ENCODE measurements at places on chromosomes 7 and 10. TPM values are rescaled to one million over a fixed set of nuclear protein-coding genes. Genes with fewer than 3 reads are reported as not detected.

The C7orf33 gene
- not detected for total RNA-seq

GRCh38 chr10:61958805-61959204 lies 57.3 kb downstream of the ARID5B start:
- peak overlapping the region; percentile 85 for H3K27ac ChIP-seq
- peaks cover 88% of the 10 kb centered on the region for H3K4me1 ChIP-seq
- peaks cover 10% of the 10 kb centered on the region for H3K36me3 ChIP-seq
- DNase-seq = no peak
- H3K27me3 ChIP-seq = no peaks in the 10 kb centered on the region

DNA sequence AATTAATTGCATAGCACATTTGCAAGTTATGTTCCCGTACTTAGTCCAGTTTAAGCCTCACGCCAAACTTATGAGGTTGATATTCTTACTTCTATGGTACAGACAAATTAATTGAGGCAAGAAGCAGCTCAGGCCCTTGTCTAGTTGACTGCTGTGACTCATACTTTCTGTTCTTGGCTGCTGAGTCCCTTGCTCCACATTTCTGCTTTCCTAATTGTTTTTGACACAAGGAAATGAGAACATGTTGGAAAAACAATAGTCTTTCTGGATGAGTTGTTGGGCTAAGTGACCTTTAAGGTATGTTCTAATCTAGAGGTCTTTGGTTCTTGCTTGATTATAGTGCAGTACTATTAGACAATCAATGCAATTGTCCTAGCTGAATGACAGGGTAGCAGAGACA lies 331.8 kb downstream of the NRG3 start:
- no peaks in the 10 kb centered on the region for H3K27me3 ChIP-seq
- DNase-seq = no peak
- H3K36me3 ChIP-seq = no peaks in the 10 kb centered on the region

GRCh38 chr10:111516144-111516543 lies 439.3 kb downstream of the ADRA2A start:
- H3K4me1 ChIP-seq = no peaks in the 10 kb centered on the region
- no peak overlapping the region for H3K27ac ChIP-seq
- H3K4me3 ChIP-seq = no peak overlapping the region

DNA sequence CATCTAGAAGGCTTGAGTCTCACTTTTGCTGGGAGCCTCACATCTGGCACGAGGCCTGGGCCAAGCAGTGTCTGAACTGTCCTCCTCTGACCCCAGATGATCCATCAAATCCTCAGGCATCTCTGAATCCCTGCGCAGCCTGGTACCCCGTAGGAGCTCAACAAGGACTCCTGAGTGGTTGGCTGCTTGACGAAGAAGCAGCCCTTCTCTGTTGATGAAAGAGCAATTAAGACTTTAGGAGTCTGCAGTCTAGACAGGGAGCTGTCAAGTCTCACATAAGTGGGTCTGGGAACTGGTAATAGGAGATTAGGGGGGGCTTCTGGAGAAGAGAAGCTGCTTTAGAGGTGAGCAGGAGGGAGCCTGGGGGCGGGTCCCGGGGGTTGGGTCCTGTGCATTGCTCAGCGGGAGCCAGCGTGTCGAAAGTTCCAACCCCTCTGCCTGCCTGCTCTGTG lies 326.0 kb downstream of the RPS24 start:
- H3K4me1 ChIP-seq = peaks cover 26% of the 10 kb centered on the region
- no peaks in the 10 kb centered on the region for H3K27me3 ChIP-seq
- no peaks in the 10 kb centered on the region for H3K36me3 ChIP-seq
- no peak overlapping the region for H3K4me3 ChIP-seq
- DNase-seq = no peak

DNA sequence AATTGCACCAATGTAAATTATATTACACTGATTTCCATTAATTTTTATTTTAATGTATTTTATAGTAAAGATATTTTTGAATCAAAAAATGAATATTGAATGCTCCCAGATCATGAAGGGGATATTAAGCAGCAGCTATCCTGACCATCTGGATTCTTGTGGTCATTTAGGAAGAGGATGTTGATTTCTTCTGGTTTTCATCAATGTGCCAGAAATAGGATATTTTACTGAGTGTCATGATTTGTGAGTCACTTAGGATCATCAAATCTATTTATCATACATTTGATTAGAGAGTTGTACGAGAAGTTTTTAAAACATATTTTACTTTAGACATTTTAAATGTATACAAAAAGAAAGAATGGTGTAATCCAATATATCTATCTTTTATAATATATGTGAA lies 366.3 kb upstream of the CHRM2 start:
- H3K27me3 ChIP-seq = no peaks in the 10 kb centered on the region
- no peaks in the 10 kb centered on the region for H3K4me1 ChIP-seq
- no peak overlapping the region for H3K4me3 ChIP-seq
- no peak overlapping the region for H3K27ac ChIP-seq

DNA sequence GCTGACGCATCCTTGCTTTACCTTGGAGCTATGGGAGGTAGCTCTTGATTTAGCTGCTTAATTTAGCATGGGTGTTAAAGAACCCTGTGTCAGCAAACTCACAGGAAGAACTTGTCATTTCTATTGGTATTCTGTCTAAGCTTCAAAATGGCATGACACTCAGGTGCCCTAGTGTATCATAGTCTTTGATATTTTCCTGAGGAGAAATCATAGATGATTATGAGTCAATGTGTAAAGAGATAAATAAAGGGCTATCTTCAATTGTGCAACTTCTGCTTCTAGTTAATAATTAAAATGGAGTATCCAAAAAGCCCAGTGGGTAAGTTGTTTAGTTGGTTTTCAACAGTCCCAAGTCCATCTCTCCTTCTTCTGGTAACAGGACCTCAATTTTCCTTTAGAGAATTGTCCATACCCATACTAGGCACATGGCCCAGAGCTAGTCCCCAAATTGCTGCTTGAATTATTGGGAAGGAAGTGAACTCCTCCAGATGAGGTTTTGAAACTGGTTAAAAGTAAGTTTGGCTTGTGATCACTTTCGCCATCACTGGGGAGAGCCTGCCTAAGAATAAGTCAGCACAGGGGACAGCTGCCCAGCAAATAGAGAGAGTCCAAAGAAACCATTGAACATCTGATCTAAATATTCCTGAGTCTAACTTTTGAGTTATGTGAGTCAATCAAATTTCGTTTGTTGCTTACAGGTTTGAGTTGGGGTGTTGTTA lies 169.0 kb upstream of the PHYHIPL start:
- DNase-seq = no peak
- H3K36me3 ChIP-seq = no peaks in the 10 kb centered on the region

The PRRT4 gene
- 0.14 TPM for total RNA-seq

DNA sequence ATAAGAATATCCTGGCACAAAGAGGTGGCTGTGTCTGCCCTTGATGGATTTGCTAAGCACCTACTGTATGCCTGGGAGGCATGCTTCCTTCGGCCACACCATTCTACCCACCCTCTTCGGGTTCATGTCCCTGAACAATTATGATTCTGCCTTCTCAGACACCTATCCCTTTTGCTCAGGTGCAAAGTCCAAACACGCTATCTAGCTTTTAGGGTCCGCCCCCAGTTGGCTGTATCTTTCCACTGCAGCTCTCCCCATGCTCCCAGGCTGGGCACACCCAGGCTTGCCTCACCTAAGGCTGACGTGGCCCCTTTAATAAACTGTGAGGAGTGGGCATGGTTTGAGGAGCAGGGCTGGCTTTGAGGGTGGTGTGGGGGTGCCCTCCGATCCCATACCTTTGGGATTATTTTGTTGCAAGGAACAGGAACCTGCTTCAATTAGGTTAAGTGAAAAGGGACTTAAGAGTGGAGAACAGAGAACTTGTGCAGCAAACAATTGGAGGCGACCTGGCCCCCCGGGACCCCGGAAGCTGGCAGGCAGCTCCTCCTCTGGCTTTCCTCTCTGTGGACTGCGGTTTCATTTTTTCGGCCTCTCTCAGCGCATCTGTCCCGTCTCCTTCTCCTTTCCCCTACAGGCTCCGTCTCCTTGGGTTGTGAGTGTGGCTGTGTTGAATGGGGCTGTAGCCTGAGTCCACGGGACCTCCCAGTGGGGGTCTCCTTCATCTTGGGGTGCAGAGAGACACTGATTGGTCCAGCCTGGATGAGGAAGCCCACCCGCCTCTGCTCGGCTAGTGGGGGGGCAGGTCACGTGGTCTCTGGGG lies 3.8 kb downstream of the CLIP2 start:
- H3K4me1 ChIP-seq = peaks cover 12% of the 10 kb centered on the region
- H3K27me3 ChIP-seq = peaks cover 23% of the 10 kb centered on the region
- H3K4me3 ChIP-seq = no peak overlapping the region
- no peak overlapping the region for H3K27ac ChIP-seq
- H3K36me3 ChIP-seq = no peaks in the 10 kb centered on the region
- DNase-seq = no peak

The C10orf71 gene
- not detected for total RNA-seq

DNA sequence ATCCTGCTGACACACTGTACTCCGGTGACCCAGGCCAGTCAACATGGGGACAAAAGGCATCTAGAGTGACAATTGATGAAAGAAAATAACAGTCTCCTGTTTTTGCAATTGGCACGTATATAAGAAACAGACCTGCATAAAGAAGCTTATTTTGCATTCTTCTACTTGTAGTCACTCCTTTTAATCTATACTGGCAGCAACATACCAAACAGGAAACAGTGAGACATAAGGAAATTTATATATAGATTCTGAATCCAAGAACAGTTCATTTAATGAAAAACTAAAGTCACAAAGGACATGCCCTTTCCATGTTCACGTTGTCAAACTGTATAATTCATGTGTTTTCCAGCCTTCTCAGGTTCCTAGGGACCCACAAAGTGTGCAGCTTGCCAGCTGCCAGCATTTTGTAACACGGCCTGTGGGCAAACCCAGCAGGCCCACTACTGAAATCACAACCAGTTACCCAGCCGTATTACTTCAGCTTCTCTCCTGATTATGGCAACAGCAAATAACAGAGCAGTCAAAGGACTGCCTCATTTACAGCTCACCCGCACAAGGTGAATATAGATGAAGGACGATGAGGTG lies 72.3 kb downstream of the AMPH start:
- H3K27ac ChIP-seq = no peak overlapping the region
- no peaks in the 10 kb centered on the region for H3K27me3 ChIP-seq
- no peaks in the 10 kb centered on the region for H3K36me3 ChIP-seq
- DNase-seq = no peak
- H3K4me1 ChIP-seq = no peaks in the 10 kb centered on the region

GRCh38 chr10:58919927-58920654 lies 256.4 kb upstream of the PHYHIPL start:
- H3K27me3 ChIP-seq = peaks cover 5% of the 10 kb centered on the region
- H3K27ac ChIP-seq = no peak overlapping the region
- H3K4me3 ChIP-seq = no peak overlapping the region
- no peaks in the 10 kb centered on the region for H3K4me1 ChIP-seq

- DNase-seq = no peak
- H3K4me1 ChIP-seq = no peaks in the 10 kb centered on the region
- no peak overlapping the region for H3K4me3 ChIP-seq
Measured at GRCh38 chr10:129533281-129533680, 66.2 kb downstream of the MGMT start.

The MYL7 gene
- not detected for total RNA-seq

DNA sequence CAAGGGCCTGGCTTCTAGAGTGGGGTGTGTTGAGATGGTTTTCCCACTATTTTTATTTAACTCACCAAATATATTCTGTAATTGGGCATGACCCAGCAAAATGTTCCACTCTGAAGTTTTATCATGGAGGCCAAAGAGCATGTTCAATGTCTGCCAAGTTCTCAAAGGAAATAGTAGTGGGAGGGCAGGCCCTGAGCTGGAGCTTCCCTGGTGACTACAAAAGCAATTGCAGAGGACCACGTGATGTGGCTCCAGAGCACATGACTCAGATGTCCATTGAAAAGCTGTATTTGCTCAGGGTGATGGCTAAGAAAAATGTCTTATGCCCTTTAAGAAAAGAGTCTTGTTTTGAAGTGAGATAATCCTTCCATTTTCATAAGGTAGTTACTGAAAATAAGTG lies 1024.8 kb downstream of the LRMDA start:
- H3K27ac ChIP-seq = no peak overlapping the region
- DNase-seq = no peak
- no peaks in the 10 kb centered on the region for H3K27me3 ChIP-seq

GRCh38 chr10:128180843-128181242 lies 54.6 kb upstream of the MKI67 start:
- peaks cover 5% of the 10 kb centered on the region for H3K36me3 ChIP-seq
- H3K4me3 ChIP-seq = peak overlapping the region; percentile 76
- H3K27me3 ChIP-seq = no peaks in the 10 kb centered on the region
- H3K27ac ChIP-seq = peak overlapping the region; percentile 21
- H3K4me1 ChIP-seq = peaks cover 29% of the 10 kb centered on the region
- DNase-seq = peak; percentile 63

- no peak overlapping the region for H3K4me3 ChIP-seq
- H3K4me1 ChIP-seq = no peaks in the 10 kb centered on the region
- H3K27me3 ChIP-seq = peaks cover 7% of the 10 kb centered on the region
Measured at GRCh38 chr10:130430852-130431704, 294.9 kb downstream of the GLRX3 start.

The LRRC18 gene
- not detected for total RNA-seq

The RADIL gene
- 0.53 TPM for total RNA-seq

The ACBD7 gene
- 2.5 TPM for total RNA-seq

The RHOBTB1 gene
- total RNA-seq = 0.77 TPM

The SHTN1 gene
- total RNA-seq = 0.31 TPM

The MKI67 gene
- 249 TPM for total RNA-seq

GRCh38 chr10:43214071-43214955 lies 52.6 kb downstream of the RASGEF1A start:
- H3K36me3 ChIP-seq = no peaks in the 10 kb centered on the region
- H3K27ac ChIP-seq = no peak overlapping the region
- H3K4me1 ChIP-seq = no peaks in the 10 kb centered on the region
- no peak for DNase-seq
- no peaks in the 10 kb centered on the region for H3K27me3 ChIP-seq

The FUOM gene
- 17.1 TPM for total RNA-seq

- peaks cover 2% of the 10 kb centered on the region for H3K36me3 ChIP-seq
- peaks cover 51% of the 10 kb centered on the region for H3K27me3 ChIP-seq
- peaks cover 5% of the 10 kb centered on the region for H3K4me1 ChIP-seq
- H3K4me3 ChIP-seq = peak within 1 kb of the TSS; percentile 90
- H3K27ac ChIP-seq = no peak within 1 kb of the TSS
Measured at GRCh38 chr10:17454161-17455014, at the start of gene ST8SIA6. Gene ST8SIA6 (minus strand): TSS chr10:17454595. CDS start chr10:17454255, 340 bp downstream.

DNA sequence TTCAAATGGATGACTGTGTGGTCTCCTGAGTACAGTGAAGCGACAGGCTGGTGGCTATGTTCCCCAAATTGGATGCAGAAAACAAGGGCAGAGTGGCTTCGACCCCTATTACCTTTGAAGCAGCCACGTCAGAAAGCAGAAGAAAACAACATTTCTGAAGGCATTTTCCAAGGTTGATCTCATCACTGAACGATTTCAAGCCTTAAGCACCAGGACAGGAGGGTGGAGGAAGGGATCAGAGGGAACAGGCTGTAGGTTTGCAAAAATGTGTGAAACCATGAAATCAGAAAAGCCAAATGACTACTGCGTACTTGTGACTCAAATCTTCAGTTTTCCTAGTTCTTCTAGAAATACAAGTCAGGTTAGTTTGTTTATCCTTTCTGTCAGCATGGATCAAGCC lies 181.0 kb upstream of the TMEM106B start:
- no peaks in the 10 kb centered on the region for H3K36me3 ChIP-seq
- H3K4me1 ChIP-seq = peaks cover 5% of the 10 kb centered on the region
- peaks cover 7% of the 10 kb centered on the region for H3K27me3 ChIP-seq
- H3K4me3 ChIP-seq = no peak overlapping the region
- no peak overlapping the region for H3K27ac ChIP-seq
- no peak for DNase-seq

Measured in activated T-cell treated with anti-CD3 and anti-CD28 coated beads, Interleukin-2, amount 50 U/mL, for 72 hours (primary cell).